ENCODE measurements at places on chromosomes 7 and 10. TPM values are rescaled to one million over a fixed set of nuclear protein-coding genes. Genes with fewer than 3 reads are reported as not detected.

SFTPD gene
- 0.27 TPM for polyA plus RNA-seq

PNLIPRP1 gene
- polyA plus RNA-seq, result 0.08 TPM

MEOX2 gene
- 5.1 TPM for polyA plus RNA-seq

LIPK gene
- not detected for polyA plus RNA-seq

DNA sequence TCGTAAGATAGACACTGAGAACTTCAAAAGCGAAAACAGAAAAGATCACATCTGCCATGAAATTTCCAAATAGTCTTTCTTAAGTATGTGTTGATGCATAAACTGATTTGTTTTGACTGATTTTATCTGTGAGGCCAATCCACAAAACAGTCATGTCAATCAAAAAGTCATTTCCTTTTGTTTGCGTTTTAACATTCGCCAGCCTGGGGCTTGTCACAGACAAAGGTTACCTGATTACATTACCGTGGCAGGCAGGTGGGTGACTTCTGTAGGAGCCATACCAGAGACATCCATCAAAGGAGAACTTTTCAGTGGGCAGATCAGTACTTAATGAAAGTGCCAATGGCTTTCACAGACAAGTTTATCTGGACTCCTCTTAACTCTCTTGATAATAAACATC, 45.5 kb upstream of the BET1 start:
- DNase-seq, result no peak

DNA sequence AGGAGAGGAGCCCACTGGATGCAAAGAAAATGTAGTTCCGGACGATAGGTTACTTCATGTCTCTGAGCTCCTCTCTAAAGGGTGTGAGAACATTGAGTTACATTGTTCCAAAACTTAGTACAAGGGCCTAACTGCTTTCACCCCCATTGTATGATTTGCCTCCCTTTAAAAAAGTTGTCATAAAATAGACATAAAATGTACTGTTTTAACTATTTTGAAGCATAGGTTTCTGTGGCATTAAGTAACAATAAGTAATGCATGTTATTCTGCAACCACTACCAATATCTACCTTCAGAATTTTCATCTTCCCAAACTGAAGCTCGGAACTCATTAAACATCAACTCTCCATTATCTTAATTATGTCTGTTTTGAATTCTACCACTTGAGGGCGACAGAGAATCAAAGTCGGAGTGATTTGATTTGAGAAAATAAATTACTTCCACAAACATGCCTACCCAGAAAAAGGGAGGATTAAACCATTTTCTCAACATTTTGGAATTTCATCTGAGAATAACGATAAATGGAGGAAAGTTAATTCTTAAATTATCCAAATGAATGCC, 2.7 kb downstream of the IGFBP1 start:
- no peak for DNase-seq

All from heart left ventricle (tissue), 16 donors.